ENCODE measurements at places on chromosomes 3 and 15.

GRCh38 chr3:17423786-17424536, 318.5 kb downstream of the TBC1D5 start:
- no peak for DNase-seq

GRCh38 chr3:179236669-179237301, 14.1 kb downstream of the KCNMB3 start:
- DNase-seq = no peak

DNA sequence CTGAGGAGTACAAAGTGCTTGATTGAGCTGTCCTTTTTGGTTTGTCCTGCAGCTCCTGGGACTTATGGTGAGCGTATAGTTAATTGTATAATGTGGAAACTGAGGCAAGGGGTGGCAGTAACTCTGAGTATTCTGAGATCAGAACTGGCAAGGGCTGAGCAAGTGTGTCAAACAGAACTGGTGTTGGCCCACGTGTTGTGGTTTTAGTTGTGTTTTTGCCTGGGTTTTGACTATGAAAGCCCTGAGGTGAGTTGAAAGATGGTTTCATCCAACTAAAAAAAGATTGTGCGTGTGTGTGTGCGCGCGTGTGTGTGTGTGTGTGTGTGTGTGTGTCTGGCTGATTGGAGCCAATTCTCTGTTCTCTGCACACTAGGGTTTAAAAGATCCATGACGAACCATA, 154.1 kb downstream of the EDEM1 start:
- DNase-seq = no peak

- no peak for DNase-seq
These were observed 713.7 kb upstream of the SEMA6D start for GRCh38 chr15:47003568-47003967.

DNA sequence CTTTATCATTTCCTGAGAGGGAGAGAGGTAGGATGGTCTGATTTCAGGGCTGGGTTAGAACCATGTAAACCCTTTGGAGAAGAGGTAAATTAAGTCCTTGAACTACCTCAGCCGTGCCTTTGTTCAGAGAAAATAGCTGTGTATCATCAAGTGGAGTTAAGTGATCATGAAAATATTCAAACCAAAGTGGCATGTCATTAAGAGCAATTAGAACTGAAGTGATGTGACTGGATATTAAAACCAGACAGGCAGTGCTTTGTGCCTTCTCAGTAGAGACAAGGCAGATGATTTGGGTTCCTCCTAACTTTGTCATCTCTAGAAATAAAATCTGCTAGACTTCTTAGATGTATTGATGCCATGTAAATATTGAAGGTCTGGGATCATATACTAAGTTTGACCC, 171.5 kb downstream of the IL5RA start:
- DNase-seq = no peak

DNA sequence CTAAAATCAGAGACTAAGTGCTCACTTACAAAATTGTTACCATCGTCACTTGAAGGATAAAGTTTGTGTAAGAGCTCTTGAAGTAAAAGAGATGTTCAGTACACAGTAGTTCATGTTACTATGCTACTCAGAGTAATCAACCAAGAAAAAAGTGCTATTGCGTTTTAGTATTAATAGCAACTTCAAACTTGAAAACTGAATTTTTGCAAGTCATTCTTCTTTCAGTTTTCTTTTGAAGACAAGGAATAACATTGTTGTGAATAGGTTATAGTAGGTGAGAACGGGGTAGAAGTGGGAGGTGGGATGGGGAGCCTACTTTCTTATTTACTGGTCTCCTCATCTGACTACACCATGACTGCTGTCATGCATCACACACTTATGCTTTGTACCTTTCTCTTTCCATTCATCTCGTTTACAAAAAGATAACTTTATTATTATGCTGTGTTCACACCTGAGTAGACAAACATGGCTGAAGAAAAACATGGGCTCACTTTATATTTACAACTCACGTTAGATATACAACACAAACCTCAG, 39.3 kb upstream of the P3H2 start:
- no peak for DNase-seq

GRCh38 chr15:83898361-83898760, 244.4 kb downstream of the ADAMTSL3 start:
- DNase-seq = no peak

DNA sequence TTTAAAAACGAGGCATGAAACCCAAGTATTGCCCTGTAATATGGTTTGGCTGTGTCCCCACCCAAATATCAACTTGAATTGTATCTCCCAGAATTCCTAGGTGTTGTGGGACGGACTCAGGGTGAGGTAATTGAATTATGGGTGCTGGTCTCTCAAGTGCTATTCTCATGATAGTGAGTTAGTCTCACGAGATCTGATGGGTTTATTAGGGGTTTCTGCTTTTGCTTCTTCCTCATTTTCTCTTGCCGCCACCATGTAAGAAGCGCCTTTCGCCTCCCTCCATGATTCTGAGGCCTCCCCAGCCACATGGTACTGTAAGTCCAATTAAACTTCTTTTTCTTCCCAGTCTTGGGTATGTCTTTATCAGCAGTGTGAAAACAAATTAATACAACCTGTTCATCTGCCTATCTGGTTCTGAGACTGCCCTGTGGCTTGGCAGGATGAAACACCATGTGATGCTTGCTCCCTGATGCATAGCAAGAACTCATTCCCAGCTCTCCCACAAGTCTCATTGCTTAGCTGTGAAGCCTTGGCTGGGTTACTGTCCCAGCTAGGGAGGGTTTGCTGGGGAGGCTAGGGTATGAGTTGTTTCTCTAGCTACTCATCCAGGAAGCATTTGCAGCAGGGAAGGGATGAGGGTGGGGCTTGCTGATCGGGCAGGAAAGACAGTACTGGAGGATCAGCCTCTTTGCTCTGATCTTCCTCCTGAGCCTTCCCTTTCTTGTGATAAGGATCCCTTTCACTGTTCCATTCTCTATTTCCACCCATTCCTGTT, 3.7 kb upstream of the SQOR start:
- DNase-seq = no peak

DNA sequence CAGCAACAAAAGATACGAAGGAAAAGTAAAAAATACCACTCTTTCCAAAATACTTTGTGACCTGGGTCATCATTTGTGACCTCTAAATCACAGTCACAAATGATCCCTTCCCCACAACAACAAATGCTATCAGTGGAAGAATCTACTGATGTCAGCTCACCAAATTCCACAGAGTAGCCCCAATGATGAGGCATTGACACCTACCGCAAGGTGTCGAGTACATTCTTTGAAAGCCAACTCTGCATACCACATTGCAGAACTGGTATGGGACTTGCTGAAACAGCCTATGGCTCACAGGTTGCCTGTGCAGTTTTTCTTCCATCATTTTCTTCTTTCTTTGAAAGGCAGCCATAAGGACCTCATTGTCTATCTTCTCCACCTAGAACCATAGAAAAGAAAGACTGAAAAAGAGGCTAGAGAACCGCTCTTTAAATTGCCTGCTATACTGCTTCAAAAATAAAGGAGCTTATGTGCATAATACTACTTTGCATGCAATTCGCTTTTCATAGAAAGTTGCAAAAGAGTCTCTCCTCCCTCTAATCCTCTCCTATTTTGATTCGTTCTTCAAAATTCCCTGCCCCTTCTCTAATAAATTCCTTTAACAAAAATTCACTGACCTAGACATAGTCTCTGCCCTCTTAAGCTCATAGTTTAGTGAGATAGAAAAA, 21.4 kb upstream of the KPNA1 start:
- DNase-seq = no peak

- DNase-seq = no peak
These were observed 16.9 kb upstream of the PRKCI start for GRCh38 chr3:170205302-170205701.

DNA sequence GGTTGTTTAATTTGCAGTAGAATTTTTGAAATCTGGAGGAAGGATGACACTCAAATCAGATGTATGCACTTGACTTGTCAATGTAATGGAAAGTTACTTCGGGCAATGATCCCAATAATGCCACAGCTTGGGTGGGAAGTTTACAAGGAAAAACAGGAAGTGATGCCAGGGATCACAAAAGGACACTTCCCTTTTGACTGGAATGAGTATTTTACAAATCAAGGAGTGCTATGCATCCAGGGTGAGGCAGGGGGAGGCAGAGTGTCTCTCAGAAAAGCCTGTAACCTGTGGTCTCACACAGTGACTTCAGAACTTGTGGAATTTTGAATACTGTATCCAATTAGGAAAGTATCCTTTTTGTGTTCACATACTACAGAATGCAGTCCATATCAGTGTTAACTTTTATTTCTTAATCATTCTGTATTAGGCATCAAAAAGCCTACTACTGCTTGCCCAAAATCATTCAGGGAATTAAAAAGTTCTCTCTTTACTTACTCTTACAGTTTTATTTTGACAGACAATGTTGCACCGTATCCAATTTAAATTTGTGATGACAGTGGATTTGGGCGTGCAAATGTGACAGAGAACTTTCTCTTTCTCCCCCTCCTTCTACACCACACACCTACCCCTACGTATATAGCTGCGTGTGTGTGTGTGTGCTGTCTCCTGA, 445.1 kb downstream of the MECOM start:
- no peak for DNase-seq

DNA sequence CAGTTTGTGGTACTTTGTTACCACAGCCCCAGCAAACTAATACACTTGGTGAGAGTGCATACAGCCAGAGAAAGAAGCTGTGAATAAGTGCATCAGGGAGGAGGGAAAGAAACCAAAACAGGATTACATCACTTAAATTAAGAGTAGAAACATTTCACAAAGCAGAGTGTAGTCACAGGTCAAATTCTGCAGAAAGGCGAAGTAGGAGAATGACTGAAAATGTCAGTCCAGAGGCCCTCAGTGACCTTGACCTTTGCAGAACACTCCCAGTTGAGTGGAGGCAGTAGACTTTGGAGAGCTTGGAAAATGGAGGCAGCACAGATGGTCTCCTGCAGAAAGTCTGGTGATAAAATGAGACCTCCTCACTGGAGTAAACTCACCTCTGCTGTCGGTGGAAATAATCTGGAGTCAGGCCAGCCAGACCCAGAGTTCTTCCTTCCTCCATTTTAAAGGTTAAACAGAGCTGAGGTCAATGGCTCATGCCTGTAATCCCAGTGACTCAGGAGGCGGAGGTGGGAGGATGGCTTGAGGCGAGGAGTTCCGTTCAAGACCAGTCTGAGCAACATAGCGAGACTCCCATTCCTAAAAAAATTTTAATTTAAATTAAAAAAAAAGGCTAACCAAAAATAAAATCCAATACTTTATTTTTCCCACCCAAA, 5.0 kb downstream of the CD86 start:
- DNase-seq = no peak

- no peak for DNase-seq
These were observed 23.7 kb upstream of the TICRR start for GRCh38 chr15:89551550-89551949.

DNA sequence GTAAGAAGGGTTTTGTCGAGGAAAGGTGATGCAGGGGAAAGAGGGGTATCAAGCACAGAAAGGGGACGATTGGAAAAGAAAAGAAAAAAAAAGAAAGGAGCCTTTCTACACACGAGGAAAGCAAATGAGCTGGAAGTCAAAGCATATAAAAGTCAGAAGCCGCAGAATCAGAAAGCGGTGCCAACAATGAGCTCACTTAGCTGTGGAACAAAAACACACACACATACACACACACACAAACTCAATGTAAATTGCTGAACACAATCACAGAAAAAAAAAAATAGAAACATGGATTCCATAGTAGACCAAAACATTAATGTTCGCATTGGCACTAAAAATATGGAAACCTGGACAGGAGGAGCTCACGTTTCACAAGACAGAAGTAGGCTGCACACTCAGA, 63.4 kb upstream of the FEZF2 start:
- no peak for DNase-seq

DNA sequence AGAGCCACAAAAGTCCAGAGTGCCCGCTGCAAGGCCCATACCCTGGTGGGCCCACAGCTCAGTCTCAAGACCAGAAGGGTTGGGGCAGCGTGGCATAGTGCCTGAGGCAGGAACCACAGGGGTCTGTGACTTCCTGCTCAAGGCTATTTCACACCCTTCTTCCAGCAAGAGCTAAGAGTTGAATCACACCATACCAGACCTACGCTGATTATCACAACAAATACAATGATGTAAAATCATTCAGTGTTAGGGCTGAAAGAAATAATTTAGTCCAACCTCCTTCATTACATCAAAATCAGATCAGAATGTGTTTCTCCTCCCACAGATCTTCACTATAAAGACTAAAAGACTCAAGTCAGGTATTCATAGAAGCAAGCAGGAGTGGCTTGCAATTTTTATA, 27.8 kb upstream of the ST8SIA2 start:
- DNase-seq = no peak

DNA sequence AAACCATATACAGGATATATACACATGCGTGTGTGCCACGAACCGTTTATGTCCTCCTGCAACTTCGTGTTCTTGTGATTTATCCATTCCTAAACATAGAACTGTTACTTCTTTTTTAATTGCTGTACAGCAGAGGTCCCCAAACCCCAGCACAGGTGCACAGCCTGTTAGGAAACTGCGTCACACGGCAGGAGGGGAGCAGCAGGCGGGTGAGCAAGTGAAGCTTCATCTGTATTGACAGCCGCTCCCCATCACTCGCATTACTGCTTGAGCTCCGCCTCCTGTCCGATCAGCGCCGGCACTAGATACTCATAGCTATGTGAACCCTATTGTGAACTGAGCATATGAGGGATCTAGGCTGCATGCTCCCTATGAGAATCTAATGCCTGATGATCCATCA, 34.9 kb upstream of the NRROS start:
- no peak for DNase-seq

DNA sequence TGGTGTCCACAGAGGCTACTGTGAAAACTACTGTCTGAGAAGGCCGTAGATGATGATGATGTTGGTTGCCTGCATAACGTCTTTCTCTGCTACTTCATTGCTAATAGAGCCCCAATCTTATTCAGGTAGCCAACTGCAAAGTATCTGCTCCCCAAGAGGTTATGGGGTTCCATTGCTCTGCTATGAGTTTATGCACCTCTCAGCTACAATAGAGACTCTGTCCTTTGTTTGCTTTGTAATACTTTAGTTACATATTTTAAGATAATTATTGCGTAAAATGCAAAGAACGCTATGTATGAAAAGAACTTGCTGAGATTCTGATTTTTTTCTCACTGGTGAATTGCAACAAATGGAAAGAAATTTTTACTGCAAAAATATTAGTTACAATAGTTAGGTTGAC, 27.8 kb upstream of the GMPPB start:
- DNase-seq = no peak

DNA sequence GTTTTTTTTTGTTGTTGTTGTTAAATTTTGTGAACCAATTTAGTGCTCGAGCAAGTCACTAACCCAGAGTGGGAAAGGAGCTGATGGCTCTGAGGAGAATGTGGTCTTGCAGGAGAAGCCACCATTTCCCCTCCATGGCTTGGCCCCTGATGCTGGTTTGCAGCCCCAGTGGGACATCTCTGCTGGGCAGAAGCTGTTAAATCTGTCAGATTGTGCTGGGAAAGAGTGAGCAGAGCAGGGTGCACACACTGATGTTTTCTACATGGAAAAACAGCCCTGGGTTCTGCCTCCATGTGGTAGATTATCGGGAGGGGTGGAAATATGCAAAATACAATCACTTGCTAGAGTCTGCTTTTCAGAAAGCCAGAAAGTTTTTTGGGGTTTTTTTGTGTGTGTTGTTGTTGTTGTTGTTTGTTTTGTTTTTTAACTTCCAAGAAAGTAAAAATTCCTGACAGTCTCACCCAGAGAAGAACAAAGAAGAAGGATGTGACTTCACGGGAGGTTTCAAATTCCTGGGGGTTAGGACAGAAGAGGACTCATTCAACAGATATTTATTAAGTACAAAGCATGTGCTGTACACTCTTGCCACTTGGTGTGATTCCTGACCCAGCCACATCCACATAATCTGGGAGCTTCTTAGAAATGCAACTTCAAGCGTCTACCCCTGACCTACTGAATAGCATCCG, 133.7 kb downstream of the FOXB1 start:
- no peak for DNase-seq

Measured in urinary bladder (tissue), 4 donors.